ENCODE measurements at places on chromosomes 1 and 21.

DNA sequence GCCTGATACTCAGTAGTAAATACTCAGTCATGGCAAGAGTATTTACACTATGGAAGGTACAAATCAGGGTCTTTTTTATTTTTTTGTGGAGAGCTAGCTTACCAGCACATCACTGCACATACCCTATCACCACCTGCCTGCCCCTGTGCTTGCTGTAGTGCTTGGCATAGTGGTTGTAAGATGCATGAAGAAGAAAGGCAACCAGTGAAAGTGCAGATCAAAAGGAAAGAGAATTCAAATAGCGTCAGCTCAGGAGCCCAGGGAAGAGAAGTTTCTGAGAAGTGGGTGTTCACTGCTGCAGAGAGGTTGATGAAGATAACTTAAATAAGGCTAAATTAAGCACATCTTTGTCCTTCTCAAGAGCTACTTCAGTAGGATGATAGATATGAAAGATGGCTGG lies 76.0 kb downstream of the DTL start:
- DNase-seq = no peak

DNA sequence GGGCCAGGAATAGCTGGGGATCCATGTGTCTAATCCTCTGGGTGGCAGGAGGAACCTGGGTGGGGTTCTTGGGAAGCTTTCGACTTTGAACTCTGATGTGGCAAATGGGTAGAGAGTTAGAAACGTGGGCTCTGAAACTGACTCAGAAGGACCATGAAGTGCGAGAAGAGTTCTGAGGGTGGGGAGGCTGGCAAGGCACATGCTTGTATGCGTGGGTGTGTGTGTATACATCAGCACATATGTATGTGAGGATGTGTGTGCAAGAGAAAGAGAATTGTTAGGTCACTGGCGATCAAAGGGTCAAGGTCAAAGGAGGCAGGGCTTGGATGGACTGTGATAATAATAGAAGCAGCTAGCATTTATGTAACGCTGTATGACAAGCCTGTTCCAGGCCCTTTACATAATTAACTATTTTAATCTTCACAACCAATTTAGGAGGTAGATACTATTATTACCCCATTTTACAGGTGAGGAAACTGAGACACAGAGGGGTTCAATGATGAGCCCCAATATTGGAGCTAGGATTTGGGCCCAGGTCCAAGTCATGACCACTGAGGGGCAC lies 84.5 kb upstream of the POU3F1 start:
- DNase-seq = no peak

GRCh38 chr1:178345807-178346206 lies 151.0 kb downstream of the CLEC20A start:
- no peak for DNase-seq

GRCh38 chr21:27519361-27519760 lies 552.5 kb upstream of the ADAMTS5 start:
- no peak for DNase-seq

DNA sequence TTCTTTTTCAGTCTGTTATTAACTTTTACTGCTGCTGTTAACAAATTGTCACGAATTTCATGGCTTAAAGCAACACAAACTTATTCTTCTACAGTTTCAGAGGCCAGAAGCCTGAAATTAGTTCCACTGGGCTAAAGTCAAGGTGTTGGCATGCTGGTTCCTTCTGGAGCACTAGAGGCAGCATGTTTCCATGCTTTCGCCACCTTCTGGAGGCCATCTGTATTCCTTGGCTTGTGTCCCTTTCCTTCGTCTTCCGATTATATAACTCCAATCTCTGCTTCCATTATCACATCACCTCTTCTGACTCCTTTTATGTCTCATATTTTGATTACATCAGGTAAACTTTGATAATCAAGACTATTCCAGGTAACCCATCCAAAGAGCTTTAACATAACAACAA lies 1742.1 kb downstream of the BRINP3 start:
- no peak for DNase-seq

GRCh38 chr1:2199042-2199810 lies 4.7 kb upstream of the FAAP20 start:
- peak; percentile 78 for DNase-seq

- no peak for DNase-seq
These were observed 22.7 kb downstream of the NAV1 start for GRCh38 chr1:201561601-201562000.

DNA sequence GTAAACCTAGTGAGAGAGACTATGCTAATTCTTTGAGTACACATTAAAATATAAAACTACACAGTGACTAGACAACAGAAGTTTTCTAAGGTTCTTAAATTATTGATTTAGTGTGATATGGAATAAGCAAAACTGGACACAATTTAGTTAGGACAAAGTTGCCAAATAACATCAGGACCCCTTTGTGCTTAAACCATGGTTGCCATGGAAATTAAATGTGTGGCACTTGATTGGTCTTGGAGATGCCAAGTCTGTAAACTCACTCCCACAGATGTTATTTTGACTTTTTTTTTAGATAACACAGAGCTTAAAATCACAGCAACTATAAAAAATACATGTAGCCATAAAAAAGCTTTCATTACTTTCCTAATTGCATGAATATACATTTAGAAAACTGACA lies 234.6 kb downstream of the BRINP3 start:
- DNase-seq = no peak

- no peak for DNase-seq
These were observed 3.4 kb downstream of the NEK7 start for GRCh38 chr1:198160222-198160621.

GRCh38 chr1:33687000-33687399 lies 176.9 kb upstream of the HMGB4 start:
- no peak for DNase-seq

GRCh38 chr1:82491301-82492048 lies 690.7 kb downstream of the ADGRL2 start:
- no peak for DNase-seq

DNA sequence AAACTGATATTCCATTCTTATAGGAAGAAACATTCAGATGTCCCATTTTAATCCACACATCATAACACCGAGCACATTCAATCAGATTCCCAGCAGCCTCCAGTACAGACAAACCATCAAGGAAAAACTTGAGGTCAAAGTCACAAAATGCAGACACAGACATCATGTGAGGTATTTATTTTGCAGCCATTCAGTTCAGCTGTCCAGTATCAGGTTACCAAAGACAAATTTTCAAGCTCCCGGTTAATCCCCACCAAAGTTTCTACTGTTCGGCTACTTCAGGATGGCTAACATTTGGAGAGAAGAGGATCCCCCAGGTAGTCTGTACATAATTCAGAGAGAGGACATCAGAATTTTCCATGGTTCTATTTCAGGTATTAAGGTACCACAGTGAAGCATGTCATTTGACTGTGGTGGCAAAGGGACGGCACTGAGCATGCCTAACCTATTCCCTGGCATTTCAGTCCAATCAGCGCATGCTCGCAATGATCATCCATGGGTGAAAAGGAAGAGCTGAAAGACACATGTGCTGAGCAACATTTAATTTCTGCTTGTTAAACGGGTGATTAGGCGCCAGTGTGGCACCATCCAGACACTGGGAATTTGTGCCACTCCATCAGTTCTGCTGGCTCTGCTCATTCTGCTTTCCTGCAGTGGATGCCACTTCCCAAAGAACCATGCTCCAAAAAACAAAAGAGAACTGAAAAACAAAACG lies 13.6 kb upstream of the NDC1 start:
- DNase-seq = no peak

GRCh38 chr21:31743712-31744111 lies 11.8 kb upstream of the SCAF4 start:
- no peak for DNase-seq

- no peak for DNase-seq
These were observed 91.3 kb downstream of the FGGY start for GRCh38 chr1:59388191-59388590.

- no peak for DNase-seq
These were observed 23.0 kb downstream of the SNRNP40 start for GRCh38 chr1:31273619-31274018.

GRCh38 chr21:26412885-26413284 lies 160.2 kb downstream of the CYYR1 start:
- DNase-seq = no peak

DNA sequence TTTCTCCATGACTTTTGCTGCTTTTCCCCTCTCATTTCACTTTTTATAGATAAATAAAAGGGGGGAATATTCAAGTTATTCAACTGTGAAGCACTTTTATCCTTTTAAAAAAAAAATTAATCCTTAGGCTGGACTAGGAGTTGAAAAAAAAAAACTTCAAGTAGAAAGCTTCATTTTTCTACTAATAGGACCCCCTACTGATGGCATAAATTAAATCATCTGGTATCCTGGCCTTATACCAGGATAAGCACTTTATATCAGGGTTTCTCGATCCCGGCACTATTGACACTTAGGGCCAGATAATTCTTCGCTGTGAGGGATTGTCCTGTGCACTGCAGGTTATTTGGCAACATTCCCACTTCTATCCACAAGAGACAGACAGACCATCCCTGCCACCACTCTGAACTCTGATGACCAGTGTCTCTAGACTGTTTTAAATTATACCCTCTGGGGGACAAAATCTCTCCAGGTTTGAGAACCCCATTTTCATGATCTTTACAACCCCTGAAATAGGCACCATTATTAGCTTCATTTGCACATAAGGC lies 17.6 kb downstream of the USP33 start:
- no peak for DNase-seq

DNA sequence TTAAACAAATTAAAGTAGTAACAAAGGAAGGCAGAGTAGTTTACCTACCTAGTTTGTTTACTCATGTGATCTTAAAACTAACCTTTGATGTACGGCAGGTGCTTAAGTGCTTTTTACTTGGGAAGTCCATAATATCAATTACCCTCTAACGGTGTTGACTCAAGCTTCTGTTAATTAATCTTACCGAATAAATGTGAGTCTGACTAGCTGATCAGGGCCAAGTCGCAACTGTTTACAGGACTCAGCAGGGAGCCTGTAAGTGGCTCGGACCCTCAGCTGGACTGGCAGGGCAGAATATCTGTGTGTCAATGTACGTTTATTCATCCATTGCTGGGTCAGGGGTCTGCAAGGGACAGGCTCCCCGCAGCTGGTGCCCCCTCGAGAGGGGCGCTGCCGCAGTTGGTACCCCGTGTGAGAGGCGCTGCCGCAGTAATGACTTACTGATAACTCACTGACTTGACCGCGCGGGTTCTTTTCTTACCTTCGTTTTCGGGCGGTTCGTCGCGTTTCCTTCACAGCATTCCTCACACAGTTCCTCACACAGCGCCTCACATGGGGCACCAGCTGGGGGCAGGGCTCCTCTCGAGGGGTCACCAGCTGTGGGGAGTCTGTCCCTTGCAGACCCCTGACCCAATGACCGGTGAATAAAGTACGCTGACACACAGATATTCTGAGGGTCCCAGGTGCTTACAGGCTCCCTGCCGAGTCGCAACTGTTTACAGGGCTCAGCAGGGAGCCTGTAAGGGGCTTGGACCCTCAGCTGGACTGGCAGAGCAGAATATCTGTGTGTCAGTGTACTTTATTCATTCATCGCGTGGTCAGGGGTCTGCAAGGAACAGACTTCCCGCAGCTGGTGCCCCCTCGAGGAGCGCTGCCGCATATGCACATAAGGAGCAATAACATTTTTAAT lies 3.0 kb downstream of the FMO1 start:
- no peak for DNase-seq

Measured in stimulated activated CD8-positive, alpha-beta memory T cell treated with anti-CD3 and anti-CD28 coated beads, Interleukin-7, amount 100 ng/mL, for 4 hours (primary cell).